SK-N-SH (cell line): ENCODE measurements at places on chromosomes 16 and 17. TPM values are rescaled to one million over a fixed set of nuclear protein-coding genes. Genes with fewer than 3 reads are reported as not detected.

- H3K36me3 ChIP-seq = no peaks in the 10 kb centered on the region
- H3K4me1 ChIP-seq = peaks cover 6% of the 10 kb centered on the region; the same call in 1 of the 2 replicates
- H3K4me3 ChIP-seq = peak overlapping the region; percentile 66
- DNase-seq = peak; percentile 87
- no peaks in the 10 kb centered on the region for H3K27me3 ChIP-seq
Observed at GRCh38 chr17:17724307-17725010, 43.2 kb downstream of the RAI1 start.

COQ7 gene
- 17.9 and 24.0 TPM in 2 replicates for polyA plus RNA-seq

CD300LB gene
- not detected in 2 replicates for polyA plus RNA-seq

- H3K27ac ChIP-seq = no peak overlapping the region
- no peak overlapping the region for H3K4me3 ChIP-seq
- peaks cover 96% of the 10 kb centered on the region for H3K27me3 ChIP-seq
- H3K36me3 ChIP-seq = no peaks in the 10 kb centered on the region
Observed at GRCh38 chr17:48546924-48547807, 2.3 kb upstream of the HOXB2 start.

HEATR9 gene
- polyA plus RNA-seq = not detected in 2 replicates

- no peaks in the 10 kb centered on the region for H3K27me3 ChIP-seq
- H3K27ac ChIP-seq = no peak overlapping the region
- no peaks in the 10 kb centered on the region; the same call in 1 of the 2 replicates for H3K4me1 ChIP-seq
- H3K36me3 ChIP-seq = peaks cover 59% of the 10 kb centered on the region
Observed at GRCh38 chr16:65083164-65083857, 38.6 kb downstream of the CDH11 start.

FOXJ1 gene
- polyA plus RNA-seq = not detected in 2 replicates

DNA sequence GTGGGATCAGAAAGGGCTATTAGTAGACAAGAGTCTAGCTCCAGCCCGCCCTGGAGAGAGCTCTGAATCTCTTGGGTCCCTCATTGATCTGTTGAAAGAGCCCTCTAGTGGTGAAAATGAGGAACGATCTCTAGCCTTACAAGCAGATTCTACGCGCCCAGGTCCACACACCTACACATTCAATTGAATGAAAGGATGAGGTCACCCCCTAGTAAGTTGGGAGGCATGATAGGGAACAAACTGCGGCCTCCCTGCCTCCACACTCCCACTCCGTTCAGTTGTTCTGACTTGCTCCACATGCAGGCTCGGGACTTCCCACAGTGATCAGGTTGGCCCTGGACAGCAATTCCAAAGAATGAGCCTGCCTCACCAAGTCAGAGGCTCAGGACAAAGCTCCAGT is 2.9 kb upstream of the CACNG3 start:
- H3K27me3 ChIP-seq = no peaks in the 10 kb centered on the region
- DNase-seq = peak; percentile 68

DNA sequence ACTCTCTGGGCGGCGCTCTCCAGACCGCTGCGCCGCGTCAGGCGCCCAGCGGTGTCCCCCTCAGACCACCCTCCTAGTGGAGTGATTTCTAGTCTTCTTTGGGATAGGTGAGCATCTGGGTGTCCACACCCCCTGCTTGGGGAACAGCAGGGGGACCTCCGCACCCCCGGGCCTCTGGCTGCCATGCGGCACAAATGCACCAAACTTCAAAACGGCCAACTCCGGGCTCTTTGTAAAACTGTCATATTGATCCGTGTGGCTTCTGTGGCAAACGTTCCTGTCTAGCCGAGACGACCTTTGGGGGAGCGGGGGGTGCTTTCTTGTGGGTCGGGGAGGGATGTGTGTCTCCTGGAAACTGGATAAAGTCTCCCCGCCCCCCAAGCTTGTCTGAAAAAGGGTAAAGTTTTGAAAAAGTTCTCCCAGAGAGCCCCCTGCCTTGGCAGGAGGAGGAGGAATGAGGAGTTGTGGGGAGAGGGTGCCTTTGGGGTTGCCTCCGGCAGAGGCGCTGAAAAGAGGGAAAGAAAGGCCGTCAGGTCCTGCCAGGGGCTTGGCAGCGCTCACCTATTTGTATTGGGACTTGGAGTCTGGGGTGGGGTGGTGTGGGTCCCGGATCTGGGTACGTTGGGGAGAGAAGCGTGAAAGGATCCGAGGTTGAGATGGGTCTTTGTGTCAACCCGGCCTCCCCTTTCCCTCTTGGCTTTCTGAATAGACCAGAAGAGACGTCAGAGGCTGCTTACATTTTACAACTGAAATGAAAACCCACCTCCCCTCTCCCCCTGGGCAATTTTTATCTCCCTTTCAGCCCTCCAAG is 2.2 kb upstream of the CHD3 start:
- H3K4me3 ChIP-seq = peak overlapping the region; percentile 76
- peak overlapping the region; percentile 100 for H3K27ac ChIP-seq
- DNase-seq = peak; percentile 44
- H3K4me1 ChIP-seq = peaks cover 37% of the 10 kb centered on the region
- H3K36me3 ChIP-seq = peaks cover 10% of the 10 kb centered on the region; the same call in 1 of the 2 replicates
- H3K27me3 ChIP-seq = no peaks in the 10 kb centered on the region

- H3K27ac ChIP-seq = peak overlapping the region; percentile 36; the same call in 1 of the 2 replicates
- peaks cover 51% of the 10 kb centered on the region; the same call in 1 of the 2 replicates for H3K4me1 ChIP-seq
- H3K4me3 ChIP-seq = no peak overlapping the region
- DNase-seq = peak; percentile 77
- no peaks in the 10 kb centered on the region for H3K27me3 ChIP-seq
Observed at GRCh38 chr17:34613064-34614019, 34.0 kb downstream of the TMEM132E start.

DNA sequence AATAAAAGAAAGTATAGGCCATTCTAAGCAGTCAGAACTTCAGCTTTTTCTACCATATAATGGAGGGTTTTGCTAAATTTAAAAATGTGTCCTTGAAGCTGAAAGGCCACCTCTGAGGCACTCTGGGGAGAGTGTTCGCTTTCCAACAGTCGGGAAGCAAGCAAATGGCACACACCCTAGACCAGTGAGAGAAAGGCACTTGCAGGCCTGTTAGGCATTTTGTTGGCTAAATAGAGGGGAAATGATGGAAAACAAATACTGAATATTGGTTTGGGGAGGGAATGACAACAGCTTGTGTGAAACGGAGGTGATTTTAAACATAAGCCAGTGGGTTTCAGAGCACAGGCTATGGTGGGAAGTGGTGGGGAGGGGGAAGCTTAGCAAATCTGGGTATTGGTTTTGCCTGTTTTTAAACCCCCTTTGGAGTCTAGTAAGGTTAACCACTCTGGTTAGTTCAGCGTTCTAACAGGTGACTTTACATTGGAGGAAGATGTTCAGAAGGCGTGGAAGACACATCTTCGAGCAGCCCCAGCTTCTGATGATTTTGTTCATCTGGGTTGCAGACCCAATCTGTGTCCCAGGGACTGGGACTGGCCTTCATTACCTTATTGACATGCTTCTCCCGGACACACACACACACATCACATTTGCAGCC is 90.5 kb downstream of the PRKCA start:
- H3K27ac ChIP-seq = no peak overlapping the region
- H3K4me3 ChIP-seq = no peak overlapping the region
- no peak for DNase-seq
- no peaks in the 10 kb centered on the region for H3K4me1 ChIP-seq
- no peaks in the 10 kb centered on the region for H3K27me3 ChIP-seq

- no peaks in the 10 kb centered on the region for H3K4me1 ChIP-seq
- no peak overlapping the region for H3K27ac ChIP-seq
- H3K36me3 ChIP-seq = no peaks in the 10 kb centered on the region
- H3K4me3 ChIP-seq = no peak overlapping the region
- peak; percentile 30 for DNase-seq
- no peaks in the 10 kb centered on the region for H3K27me3 ChIP-seq
Observed at GRCh38 chr17:79647456-79647915, 36.6 kb upstream of the RBFOX3 start.

DNA sequence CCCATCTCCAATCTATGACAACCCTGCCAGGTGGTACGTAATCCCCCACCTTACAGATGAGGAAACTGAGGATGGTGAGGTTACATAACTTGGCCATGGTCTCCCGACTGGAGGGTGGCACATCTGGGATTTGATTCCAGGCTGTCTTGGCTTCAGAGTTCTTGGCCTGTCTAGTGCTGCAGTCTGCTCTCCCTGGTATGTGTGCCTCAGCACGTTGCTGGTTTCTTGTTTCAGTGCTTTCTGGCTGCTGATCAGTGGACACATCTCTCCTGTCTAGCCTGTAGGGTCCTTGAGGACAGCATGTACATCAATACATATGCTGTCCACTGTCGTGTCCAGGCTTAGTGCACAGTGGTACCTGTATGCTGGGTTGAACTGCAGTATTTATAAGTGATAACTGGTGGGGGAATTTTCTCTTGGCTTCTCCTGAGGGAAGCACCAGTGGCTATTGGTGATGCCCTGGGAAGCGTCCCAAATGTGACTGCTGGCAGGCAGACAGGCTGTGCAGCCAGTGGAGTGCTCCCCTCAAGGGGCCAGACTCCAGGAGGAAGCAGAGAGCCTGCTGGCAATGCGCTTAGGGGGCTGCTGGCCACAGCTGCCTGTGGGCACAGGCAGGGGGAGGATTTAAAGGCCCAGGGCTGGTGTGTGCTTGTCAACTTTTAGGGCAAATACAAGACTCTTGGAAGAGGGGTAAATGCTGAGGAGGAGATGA is 14.4 kb downstream of the CTRL start:
- no peaks in the 10 kb centered on the region for H3K36me3 ChIP-seq
- DNase-seq = no peak
- H3K27ac ChIP-seq = peak overlapping the region; percentile 82
- H3K4me3 ChIP-seq = no peak overlapping the region

CXCL16 gene
- 3.4 and 4.3 TPM in 2 replicates for polyA plus RNA-seq

DNA sequence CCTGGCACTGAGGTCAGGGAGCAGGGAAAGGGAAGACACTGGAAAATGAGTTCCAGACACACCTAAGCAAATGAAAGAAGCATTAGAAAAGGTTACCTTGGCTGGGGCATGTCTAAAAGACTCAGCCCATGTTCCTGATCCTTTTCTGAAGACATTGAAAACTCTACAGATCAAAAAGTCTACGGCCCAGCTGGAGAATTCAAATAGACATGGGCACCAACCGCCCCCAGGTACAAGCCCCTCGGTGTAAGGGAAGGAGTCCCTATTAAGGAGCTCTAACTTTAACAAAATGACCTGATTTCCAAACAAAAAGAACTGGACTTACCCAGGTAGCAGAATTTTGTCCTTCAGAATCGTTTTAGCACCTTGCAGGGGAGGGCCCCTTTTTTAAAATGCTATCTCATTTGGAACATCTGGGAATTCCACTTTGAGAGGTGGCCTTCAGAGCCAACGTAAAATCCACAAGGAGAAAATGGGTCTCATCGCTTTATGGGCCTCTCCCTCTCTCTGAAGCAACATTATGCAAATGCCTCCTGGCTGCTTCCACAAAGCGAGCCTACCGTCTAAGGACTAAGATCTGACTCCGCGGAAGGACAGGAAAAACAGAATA is 43.6 kb upstream of the RBFOX3 start:
- H3K27me3 ChIP-seq = peaks cover 14% of the 10 kb centered on the region; the same call in 1 of the 2 replicates
- H3K36me3 ChIP-seq = no peaks in the 10 kb centered on the region
- no peaks in the 10 kb centered on the region for H3K4me1 ChIP-seq
- H3K27ac ChIP-seq = no peak overlapping the region

YBX2 gene
- 0.36 and 0.54 TPM in 2 replicates for polyA plus RNA-seq

SMIM5 gene
- polyA plus RNA-seq = 0.02 TPM in 1 of 2 replicates, not detected in the other

PIRT gene
- not detected in 2 replicates for polyA plus RNA-seq

IL21R gene
- 0.13 TPM in 2 replicates for polyA plus RNA-seq

BAIAP3 gene
- polyA plus RNA-seq = 1.1 and 2.0 TPM in 2 replicates

DNA sequence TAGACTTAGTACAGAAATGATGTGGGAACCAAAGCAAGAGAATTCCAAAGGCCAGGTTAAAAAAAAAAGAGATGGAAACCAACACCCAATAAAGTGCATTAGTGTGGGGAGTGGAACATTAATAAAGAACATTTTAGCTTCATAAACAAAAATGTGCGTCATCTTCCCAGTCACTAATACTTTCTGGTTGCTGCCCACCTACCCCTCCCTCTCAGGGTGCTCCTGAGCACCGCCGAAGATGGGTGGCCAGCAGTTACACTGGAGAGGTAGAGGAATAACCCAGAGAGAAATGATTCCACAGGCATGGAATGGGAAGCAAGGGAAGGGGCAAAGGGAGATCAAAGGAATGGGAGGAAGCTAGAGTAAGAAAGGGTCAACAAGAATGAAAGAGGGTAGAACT is 6.0 kb upstream of the CHD3 start:
- H3K27ac ChIP-seq = peak overlapping the region; percentile 100
- no peaks in the 10 kb centered on the region for H3K27me3 ChIP-seq
- DNase-seq = no peak
- no peak overlapping the region for H3K4me3 ChIP-seq

DNA sequence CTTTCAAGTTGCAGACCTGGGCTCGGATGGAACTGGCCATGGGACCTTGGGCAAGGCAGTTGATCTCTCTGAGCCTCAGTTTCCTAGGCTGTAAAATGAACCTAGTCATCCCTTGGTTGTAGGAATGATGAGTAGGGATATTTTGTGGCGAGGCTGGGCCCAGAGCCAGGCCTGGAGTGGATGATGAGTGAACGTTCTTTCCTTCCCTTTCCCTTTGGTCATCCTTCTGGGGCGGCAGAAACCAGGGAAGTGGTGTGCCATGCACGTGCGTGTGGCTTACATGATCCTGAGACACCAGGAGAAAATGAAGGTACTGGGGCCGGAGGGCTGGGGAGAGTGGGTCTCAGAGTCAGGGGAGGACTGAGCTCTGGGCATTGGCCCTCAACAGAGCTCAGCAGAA is 8.4 kb downstream of the FBRS start:
- H3K4me1 ChIP-seq = no peaks in the 10 kb centered on the region
- H3K4me3 ChIP-seq = no peak overlapping the region
- DNase-seq = no peak
- H3K36me3 ChIP-seq = peaks cover 81% of the 10 kb centered on the region

DNA sequence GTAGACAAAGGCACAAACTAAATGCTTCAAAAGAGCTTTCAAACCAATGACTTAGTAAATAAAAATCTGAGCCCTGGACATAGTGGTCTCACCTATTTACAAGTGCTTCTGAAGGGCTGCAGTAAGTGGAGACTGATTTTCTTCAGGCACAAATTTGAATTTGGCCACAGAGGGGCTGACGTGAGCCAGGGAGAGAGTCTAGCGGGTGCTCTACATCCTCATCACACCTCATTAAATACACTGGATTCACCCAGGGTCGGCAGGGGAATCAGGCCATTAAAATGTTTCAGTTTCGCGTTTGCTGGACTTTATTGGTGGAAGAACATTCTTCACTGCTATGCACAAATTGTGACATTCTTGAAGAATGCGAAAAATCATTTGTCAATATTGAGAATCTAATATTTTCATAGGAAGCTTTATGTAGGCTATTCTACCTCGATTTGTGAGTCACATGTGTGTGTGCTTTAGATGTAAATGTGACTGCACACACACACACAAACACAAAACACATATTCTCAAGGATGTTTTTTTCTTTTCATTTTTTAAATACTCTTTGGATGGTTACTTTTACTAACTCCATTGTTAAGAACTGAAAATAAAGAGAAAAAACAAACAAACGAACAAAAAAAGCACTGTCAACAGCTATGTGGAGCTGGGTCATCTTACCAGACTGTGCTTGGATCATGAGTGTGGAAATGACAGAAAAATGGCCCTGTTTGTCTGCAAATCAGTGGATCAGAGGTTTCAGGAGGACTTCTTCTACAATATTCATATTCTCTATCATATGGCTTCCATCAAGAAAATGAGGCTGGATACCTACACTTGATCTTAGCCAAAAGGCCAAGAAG is 58.9 kb downstream of the CDH11 start:
- H3K27me3 ChIP-seq = no peaks in the 10 kb centered on the region
- DNase-seq = no peak
- no peak overlapping the region for H3K4me3 ChIP-seq
- no peaks in the 10 kb centered on the region; the same call in 1 of the 2 replicates for H3K4me1 ChIP-seq
